Activated effector memory CD4-positive, alpha-beta T cell treated with anti-CD3 and anti-CD28 coated beads, Interleukin-2, amount 50 U/mL, for 16 hours (primary cell): ENCODE measurements at places on chromosomes 2 and 18.

DNA sequence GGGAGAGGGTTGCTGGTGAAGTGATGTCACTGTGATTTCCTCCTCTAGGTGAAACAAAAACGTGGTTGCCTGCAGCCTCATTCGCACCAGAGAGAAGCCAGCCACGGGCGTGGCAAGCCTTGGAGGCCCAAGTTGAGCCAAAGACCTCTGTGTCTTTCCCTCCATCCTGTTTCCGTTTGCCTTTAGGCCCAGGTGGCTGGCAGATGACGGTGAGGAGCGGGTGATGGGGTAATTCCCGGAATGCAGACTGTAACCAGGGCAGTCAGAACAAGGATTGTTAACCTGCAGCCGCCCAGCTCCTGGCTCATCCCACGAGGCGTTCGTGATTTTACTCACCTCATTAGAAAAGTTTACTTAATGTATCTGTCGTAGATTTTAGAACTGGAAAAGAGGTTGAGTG is 14.4 kb downstream of the CTIF start:
- peak; percentile 19 for DNase-seq

GRCh38 chr2:84719434-84719833 is 161.4 kb downstream of the TRABD2A start:
- no peak for DNase-seq

DNA sequence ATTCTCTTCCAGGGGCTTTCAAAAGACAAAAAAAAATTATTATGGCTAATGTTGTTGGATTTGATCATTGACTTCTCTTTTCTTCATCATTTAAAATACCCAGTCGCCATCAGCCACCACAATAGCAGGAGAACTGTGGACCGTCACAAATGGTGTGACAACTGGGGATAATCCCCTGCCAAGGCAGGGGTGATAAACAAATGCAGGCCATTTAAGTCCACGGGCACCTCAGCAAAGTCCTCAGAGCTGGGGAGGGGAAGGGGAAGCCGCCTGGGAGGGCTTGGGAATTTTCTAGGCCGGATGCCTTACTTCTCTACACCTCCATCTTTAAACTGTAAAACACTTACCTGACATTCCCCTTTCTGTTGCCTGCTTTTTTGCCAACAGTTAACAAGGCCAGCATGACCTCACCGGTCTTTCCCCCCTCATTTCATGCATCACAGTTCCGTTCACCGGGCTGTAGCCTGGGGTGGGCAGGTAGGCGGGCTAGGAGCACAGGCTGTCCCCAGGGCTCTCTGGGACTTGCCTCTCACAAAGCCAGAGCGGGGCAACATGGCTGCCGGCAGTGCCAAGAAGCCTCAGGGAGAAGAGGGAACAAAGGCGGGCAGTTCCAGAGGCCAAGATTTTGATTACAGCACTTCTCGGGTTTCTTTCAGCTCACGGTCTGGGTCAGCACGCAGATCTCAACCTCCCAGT is 820.4 kb downstream of the BCL11A start:
- no peak for DNase-seq

- no peak for DNase-seq
These were observed 20.6 kb downstream of the MAPRE2 start for GRCh38 chr18:35061804-35062203.

DNA sequence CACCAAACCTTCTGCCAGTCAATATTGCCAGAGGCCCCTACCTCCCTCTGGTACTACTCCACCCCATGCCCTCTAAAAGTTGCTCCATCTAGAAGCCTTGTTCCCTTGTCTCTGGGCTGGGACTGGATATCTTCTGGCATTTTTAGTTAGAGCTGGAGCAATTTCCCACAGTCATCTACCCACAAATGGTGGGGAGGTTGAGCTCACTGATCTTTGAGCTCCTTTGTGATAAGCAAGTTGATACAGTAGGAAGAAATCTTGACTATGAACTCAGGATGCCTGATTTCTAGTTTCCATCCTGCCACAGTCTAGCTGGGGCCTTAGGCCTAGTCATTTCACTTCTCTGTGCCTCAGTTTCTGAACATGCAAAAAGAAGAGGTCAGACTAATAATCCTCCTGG is 155.0 kb downstream of the MAIP1 start:
- no peak for DNase-seq

- peak; percentile 75 for DNase-seq
These were observed at the start of gene ACVR2A for GRCh38 chr2:147844697-147845410. Gene ACVR2A, plus strand, starts transcription at chr2:147845029. Its CDS starts 124 bp downstream, at chr2:147845153.

GRCh38 chr2:237137626-237138323 is 52.1 kb downstream of the COPS8 start:
- DNase-seq = no peak

DNA sequence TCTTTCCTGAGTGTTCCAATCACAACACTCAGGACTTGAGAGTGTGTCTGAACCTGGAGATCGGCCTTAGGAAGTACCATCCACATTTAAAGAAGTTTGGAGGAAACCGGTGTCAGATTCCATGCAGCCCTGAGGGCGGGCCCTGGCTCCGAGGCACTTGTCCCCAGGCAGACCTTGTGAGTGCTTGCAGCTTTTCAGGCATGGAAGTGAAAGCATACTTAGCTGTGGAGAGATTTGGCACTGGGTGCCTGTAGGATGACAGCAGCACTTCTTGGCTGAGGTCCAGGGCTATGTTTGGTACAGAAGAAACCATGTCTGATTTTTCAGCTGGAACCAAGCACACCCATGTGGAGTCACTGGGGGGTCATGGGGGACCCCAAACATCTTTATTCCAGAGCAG is 230.8 kb downstream of the SEPTIN10 start:
- DNase-seq = peak; percentile 51

DNA sequence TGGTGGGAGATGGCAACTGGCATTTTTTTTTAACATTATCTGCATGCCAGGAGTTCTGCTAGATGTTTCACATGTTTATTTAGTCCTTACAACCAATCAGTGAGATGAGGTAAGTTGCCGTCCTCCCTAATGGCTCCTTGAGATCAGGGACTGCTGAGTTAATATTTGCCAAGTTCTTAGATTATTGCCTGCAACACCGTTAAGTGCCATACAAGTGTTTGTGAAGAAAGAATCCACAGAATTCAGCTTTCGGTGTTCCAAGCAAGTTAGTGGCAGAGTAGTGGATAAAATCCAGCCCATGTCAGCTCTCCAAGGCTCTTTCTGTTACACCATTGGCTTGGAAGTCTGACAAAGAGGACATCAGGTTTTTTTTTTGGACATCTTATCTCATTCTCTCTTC is 95.9 kb downstream of the C1QL2 start:
- DNase-seq = no peak

GRCh38 chr2:63189026-63189425 is 138.4 kb downstream of the OTX1 start:
- no peak for DNase-seq

DNA sequence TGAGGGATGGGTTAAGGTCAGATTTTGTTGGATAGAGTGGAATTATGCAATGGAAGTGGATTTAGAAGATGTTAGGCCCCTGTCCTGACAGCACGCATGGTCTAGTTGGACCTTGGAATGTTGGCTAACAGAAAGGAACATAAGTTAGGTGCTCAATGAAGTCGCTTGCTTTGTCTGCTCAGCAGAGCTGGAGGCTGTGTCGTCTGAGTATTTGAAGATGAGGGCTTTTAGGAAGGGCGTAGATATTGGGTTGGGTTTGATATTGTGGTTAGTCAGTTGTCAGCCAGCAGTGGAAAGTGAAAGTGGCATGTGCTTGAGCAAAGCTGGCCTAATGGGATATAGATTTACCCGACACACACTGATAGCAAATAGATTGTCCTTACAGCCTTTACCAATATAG is 239.3 kb downstream of the PRKCE start:
- DNase-seq = no peak

GRCh38 chr18:2857491-2858131 is 10.8 kb downstream of the EMILIN2 start:
- no peak for DNase-seq
